Stimulated activated naive CD8-positive, alpha-beta T cell treated with anti-CD3 and anti-CD28 coated beads, Interleukin-15, Interleukin-2, amounts not matched to agents 100 U/mL and 50 U/mL, for 24 hours (primary cell): ENCODE measurements at places on chromosomes 12 and 14.

GRCh38 chr12:130988751-130989150, 35.0 kb downstream of the ADGRD1 start:
- no peak for DNase-seq

DNA sequence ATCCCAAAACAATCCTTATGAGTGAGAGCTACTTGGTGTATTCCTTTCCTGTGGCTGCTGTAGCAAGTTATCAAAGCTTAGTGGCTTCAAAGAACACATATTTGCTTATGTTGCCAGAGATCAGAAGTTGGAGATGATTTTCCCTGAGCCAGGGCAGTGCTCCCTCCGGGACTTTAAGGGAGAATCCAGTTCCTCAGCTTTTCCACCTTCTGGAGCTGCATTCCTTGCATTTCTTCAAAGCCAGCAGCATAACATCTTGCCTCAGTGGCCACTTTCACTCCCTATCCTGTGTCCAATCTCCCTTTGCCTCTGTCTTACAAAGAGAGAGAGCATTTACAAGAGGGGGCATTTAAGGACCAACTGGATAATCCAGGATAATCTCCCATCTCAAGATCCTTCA, 33.7 kb downstream of the P2RX7 start:
- no peak for DNase-seq

DNA sequence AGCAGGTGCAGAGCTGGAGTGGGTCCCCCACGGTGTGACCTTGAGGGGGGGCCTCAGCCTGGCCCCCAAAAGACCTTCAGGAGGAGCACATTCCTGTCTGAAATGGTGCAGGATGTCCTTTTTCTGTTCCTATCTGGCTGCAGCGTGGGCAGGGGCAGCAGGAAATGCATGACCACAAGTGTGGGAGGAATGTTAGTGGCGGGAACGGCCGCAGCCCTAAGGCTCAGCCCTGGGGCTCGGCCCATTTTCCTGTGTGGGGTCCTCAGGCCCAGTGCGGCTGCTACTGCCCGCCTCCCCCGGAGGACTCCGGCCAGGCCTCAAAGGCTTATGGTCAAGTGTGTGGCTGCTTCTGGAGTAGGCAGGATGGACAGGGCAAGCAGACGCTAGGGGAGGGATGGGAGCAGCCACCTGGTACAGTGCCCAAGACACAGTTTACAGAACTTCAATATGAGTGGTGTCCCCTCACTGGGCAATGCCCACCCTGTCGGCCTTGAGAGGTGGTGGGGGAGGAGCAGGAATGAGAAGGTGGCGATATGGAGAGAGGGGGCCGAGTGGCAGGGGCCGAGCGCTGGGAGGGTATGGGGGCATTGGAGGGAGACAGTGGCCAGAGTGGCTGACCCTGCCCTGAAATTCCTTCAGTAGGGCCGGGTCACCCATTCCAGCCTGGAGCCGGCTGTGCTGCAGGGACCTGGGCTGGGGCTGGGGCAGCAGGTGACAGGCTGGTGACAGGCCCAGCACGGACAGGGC, 137.4 kb downstream of the CALM1 start:
- DNase-seq, result no peak

DNA sequence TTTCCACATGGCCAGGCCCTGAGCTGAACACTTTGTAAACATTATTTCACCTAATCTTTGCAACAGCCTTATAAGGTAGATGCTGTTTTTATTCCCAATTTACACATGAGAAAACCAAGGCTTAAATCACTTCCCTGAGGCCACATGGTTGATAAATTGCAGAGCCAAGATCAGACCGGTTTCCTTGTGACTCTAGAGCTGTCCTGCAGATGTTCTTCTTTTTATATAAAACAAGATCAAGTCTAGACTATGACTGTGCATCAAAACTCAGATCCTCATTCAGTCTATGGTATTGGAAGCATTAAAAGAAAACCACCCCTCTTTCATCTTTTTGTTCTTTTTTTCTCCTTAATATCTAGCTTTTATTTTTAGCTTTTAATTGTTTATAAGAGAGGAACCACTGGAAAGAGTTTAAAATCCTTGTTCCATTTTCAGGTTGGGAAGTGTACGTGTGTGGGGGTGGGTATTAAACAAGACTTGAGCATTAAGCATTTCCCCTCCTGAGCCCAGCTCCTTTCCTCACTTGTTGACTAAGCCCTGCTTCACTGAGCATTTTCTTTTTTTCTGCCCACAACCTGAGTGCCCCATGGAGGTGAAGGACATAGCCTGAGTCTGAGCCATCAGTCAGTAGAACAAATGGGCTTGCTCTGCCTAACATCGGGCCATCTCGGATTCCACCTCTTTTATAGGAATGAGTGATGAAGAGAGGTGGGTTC, 45.4 kb downstream of the GPATCH2L start:
- DNase-seq, result no peak

DNA sequence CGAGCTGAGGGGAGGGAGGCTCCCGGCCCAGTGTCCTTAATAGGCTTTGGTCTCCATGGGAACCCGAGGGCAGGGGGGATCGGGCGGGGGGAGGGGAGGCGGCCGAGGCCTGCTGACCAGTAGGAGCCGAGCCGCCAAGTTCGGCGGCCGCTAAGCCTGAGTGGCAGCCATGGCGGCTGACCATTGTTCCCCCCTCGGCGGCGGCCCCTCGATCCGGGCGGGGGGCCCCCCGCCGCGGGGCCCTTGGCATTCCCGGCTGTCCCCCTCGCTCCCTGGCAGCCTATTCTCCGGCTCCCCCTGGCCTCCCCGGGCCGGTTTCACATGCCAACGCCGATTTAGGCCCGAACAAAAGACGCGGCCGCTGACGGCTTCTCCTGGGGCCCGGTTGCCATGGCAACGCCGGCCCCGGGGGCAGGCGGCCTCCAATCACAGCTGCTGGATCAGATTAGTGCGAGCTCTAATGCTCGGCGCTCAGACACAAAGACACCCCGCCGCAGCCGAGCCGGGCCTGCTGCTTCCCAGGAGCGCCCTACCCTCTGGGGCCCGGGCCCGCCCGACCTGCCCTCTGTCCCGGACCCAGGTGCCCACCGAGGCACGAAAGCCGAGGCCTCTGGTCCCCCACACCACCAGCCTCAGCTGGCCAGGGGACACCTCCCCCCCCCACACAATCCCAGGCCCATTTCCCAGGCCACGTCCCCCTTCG, 7.3 kb downstream of the MSI1 start:
- DNase-seq, result peak; percentile 24

DNA sequence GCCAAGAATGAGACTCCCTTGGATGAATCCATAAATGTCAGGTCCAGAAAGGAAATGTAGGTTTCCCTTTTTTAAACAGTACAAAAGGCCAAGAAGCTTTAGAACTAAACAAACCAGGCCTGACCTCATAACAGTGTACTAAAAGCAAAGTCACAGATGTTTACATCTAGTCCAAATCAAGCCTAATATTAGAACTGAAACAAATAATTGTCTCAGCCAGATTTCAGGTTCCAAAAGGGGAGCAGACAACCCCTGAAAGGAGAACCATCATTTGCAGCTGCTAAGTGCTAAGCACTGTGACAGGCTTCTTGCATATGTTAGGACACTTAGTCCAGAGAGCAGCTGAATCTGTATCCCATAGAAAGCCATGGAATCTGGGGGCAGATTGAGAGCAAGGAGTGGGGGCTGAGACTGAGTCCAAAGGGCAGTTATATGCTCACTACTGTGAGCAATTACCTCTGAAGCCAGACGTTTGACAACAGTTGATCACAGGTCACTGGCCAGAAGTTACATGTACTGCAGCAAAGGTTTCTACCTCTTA, 90.1 kb downstream of the STXBP6 start:
- no peak for DNase-seq

DNA sequence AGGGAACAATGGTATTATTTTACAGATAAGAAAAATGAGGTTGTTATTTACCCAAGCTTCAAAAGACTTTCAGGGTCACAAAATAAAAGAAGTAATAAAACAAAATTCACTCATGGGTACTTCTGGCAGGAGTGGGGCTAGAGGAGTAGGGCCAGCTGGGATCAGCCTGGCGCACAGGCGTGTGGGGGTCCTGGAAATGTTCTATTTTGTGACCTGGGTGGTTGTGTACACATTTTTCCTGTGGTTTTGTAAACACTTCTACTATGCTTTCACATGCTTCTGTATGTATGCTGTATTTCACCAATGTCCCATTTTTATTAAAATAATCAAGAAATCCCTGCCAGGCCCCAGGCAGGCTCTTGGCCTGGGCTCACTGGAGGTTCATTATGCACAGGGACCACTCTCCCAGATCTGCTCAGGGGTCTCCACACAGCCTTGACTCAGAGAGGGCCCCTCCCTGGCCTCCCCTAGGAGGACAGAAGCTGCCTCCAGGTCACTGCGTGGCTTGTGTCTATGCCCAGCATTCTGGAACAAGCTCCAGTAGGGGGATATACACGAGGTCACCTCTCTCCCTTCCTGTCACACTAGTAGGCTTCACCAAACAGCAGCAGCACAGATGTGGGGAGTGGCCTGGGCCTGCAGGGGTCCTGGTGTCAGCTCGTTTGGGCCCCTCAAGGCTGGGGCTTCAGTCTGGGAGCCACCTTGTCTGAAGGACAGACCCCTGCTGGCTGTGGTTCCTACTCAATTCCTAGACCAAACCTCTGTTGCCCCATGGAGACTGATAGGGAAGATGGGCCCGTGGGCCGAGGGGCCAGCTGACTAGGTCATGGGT, 37.8 kb downstream of the ANAPC7 start:
- DNase-seq, result no peak

- DNase-seq, result no peak
Observed at GRCh38 chr12:132472386-132472785, 17.6 kb upstream of the FBRSL1 start.

DNA sequence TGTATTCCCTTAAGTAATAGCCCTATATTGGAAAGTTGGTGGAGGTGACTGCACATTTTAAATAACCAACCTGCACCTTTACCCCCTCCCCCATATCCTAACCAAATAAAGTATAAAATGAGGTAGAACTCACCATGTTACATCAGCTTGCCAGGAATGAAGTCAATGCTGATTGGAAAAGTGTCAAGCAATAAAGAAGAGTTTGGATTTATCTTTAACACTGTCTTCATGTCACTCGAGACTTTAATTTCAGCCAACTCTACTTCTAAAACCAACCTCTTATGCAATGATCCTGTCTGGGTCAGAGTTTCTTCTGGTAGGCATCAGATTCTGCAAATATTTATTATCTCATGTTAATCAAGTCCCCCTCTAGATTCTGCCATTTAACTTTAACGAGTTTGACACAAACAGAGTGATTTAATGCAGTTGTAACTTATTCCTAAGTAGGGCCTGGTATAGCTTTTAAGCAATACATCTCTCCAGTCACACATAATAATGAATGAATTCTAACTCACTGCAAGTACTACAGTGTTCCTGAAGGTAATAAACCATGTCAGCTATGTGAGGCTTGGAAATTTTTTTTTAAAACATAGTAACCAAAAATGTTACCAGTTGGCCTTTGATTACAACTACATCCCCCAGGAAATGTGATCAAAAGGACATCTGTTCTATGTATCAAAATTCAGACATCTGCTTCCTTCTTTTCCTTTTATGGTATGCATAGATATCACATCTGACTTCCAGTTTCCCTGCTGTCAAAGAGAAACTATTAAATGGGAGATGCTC, 98.7 kb downstream of the ERGIC2 start:
- DNase-seq, result no peak

- peak; percentile 41 for DNase-seq
Observed at GRCh38 chr12:132492522-132492921, 2.6 kb downstream of the FBRSL1 start.

DNA sequence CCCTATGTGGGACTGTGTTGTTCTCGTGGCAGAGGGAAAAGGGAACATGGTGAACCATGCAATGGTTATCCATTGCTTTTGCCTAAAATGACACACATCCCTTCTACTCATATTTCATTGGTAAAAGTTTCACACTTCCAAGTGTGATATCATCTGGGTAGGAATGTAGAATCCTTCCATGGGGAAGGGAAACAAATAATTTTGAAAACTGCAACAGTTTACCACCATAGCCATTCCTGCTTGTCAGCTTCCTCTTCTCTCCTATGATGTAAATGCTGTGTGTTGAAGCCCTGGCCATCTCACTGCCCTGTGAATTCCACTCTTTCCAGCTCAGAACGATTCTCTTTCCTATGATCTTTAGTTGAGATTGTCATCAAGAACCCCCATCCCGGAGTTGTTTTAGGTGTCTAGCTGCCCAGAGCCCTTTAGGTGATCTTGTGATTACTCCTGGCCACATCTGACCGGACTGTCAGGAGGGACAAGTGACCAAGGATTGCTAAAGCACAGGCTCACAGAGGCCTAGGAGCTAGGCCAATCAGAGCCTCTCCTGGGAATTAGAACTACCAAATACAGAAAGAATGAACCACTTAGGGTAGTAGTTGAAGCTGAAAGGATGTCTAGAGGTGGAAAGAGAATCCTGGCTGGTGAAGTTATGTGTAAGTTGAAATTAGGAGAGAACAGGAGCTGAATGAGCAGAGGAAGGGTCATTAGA, 84.6 kb downstream of the VCPKMT start:
- DNase-seq, result no peak

DNA sequence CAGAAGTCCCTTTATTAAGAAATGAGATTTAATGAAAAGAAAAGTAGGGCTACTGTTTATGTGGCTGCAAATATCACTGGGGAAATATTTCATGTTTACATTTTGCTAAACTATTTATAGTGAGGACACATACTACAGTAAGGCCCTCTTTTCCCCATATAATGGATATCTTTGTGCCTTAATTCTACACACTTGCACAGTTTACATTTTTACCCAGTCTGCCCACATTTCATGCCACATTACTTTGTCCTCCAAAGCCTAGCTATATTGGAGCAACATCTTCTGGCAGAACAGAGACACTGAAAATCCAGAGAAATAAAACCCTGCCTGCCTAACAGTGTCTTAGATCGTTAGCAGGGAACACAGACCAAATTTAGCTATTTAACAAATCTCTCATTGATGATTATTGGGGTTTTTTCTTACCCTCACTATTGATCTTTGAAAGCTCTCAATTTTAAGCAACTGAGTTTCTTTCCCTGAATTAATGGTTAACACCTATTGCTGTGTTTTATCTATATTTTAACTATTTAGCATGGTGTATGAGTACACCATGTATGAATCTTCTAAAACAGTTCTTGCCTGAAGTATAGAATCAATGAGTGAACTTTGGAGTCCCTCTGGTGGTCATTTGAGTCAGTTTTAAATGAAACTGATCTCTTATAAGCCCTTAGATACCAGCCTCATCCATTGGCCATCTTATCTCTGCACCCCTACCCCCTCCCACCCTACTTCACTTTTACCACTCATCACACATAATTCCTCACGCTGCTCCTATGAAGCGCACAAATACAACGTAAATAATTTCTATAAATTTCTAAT, 170.2 kb downstream of the BCAT1 start:
- DNase-seq, result no peak

DNA sequence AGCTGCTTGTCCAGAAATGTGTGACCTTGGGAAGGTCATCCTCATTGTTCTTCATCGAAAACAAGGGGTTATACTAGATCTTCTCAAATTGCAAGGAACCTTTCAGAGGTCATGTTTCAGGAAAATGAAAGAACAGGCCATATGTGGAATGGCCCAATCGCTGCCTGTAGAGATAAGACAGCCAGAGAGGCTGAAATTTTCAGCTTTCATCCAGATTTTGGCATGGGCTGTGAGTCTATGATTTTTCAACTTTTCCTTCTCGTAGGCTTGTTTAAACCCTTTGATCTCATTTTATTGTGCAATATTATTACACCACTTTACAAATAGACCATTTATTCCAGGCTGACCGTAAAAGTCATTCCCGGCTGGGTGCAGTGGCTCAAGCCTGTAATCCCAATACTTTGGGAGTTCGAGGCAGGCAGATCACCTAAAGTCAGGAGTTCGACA, 17.1 kb upstream of the ATXN2 start:
- DNase-seq, result no peak

- DNase-seq, result no peak
Observed at GRCh38 chr14:92004062-92004461, 35.8 kb downstream of the TRIP11 start.

- no peak for DNase-seq
Observed at GRCh38 chr12:915090-915489, 34.4 kb downstream of the RAD52 start.

GRCh38 chr14:95663226-95663797, 22.9 kb upstream of the TCL1B start:
- DNase-seq, result no peak
